Stimulated activated CD8-positive, alpha-beta memory T cell treated with anti-CD3 and anti-CD28 coated beads, Interleukin-2, amount 100 ng/mL, for 1 hour (primary cell): ENCODE measurements at places on chromosomes 13 and 19.

DNA sequence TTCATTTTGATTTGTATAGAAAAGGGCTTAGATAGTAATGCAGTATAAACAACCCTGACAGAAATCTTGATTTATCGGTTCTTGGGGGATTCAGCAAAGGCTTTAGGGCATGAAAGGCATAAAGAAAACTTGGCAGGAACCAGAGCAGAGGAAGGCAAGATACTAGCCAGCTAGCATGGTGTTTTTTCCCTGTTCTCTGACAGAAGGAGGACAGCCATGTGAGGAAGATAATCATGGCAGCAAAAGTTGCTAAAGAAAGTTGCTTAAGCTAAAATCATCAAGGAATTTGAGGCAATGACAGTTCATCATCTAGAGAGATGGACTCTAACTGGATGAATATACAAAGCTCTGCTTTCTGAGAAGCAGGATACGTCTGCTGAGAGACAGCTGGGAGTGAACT lies 294.1 kb downstream of the KCNRG start:
- DNase-seq, result no peak

GRCh38 chr13:63166345-63166744 lies 1750.7 kb upstream of the PCDH20 start:
- DNase-seq, result no peak

DNA sequence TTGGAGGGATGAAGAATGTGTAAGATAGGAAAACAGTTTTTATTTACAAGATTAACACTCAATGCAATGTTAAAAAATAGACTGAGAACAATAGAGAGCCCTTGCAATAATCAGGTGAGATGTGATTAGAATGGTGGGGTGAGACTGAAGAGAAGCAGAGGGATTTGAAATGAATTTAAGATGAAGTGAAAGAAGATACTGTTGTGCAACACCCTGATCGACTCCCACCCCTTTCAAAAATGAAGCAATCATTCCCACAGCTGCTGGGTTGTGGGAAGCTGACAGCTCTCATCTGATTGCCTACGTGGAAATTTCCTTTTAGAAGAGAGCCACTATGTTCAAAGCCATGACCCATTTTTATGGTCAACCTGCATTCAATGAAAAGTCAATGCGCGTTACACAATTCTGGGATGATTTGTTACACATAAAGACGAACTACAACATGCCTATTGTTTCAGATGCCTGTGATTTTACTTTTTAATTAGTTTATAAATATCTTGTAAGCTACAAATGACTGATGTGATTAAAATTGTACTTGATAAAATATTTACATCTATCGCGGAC lies 1374.8 kb downstream of the PCDH9 start:
- DNase-seq, result no peak

GRCh38 chr13:110696776-110697175 lies 9.1 kb downstream of the CARS2 start:
- no peak for DNase-seq

DNA sequence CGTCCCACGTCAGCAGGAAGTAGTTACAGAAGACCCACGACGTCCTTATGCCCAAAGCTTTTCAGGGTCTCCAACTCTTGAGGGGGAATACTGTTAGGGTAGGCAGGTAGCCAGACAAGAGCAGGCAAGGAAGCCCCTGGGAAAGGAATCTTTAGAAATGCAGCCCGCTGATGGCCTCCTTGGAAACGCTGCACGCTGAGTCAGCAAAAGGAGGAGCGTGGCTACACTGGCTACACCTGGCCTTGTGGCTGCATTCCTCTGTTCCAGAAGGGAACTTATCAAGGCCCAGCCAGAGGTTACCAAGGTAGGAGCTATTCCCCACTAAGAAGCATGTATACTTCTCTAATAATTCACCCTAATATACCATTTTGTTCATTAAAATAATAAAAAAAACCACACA lies 2.0 kb downstream of the ERVV-1 start:
- no peak for DNase-seq

- no peak for DNase-seq
Observed at GRCh38 chr19:4889034-4889815, 13.5 kb downstream of the ARRDC5 start.

GRCh38 chr19:34489175-34489574 lies 7.6 kb downstream of the WTIP start:
- no peak for DNase-seq

DNA sequence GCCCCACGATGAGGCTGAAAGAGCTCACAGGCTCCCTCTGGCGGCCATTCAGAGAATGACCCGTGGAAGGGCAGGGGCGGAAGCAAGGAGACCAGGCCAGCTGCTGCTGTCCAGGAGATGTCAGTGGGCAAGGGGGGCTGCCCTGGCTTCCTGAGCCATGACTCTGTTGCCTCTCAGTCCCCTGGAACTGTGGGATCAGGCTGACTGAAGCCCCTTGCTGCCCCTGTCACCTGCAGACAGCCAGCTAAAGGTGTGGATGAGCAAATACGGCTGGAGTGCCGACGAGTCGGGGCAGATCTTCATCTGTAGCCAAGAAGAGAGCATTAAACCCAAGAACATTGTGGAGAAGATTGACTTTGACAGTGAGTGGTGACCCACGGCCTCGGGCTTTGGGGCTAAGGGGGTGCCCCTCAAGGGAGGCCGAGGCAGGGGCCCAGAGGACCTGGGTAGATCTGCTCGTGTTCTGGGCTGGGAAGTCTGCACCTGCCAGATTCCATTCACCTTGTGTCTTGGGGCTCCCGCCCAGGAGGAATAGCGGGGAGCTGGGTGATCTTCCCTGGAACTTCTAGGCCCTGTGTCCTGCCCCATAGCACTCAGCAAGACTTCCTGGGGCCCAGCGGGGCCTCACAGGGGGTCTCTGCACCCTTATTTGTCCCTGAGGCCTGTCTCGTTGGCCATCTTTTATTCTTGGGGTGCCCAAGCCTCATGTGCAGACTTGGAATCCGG lies 12.5 kb upstream of the ACTN4 start:
- peak; percentile 46 for DNase-seq

- DNase-seq, result no peak
Observed at GRCh38 chr19:39479916-39480315, 722 bp upstream of the TIMM50 start.

- DNase-seq, result no peak
Observed at GRCh38 chr13:111531505-111531904, 211.1 kb downstream of the TEX29 start.

DNA sequence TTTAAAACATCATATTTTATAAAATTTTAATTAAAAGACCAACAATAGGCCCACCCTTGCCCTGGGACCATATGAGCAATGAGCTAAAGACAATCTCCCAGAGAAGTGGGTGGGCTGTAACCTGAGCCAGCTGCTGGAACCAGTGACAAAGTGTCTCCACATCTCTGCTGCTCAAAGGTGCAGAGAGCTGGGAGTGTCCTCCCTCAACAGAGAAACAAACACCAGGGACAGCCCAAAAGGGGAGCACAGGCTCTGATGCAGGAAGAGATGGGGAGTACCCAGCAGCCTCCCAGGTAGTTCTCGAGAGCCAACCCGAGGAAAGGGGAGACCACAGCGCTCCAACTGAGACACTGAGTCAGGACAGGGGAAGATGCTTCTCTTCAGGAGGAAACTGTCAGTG lies 39.1 kb downstream of the DOCK9 start:
- no peak for DNase-seq

DNA sequence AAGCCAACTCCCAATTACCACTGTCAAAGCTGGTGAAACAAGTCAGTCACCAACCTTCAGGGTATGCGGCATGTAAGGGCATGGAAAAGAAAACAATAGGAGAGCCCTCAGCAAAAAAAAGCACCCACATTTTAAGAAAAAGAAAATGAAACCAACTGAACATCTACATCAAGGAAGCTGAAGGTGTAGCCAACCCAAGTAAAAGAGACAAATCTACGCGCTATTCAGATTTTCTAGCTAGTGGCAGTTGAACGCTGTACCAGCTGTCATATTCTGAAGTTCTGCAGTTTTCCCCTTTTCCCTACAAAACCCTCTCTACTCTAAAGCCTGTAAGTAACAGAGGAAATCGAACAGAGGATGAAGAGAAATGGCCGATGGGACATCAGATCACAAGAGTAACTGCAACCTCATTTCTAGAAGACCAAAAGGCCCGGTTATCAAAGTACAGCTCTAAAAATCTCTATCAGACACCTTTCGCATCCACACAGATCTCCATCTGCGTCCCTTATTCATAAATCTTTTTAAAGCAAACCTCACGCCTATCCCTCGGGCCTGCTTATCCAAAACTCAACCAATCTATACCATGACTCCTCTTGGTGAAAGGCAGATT lies 1.4 kb downstream of the MYCBP2 start:
- no peak for DNase-seq

DNA sequence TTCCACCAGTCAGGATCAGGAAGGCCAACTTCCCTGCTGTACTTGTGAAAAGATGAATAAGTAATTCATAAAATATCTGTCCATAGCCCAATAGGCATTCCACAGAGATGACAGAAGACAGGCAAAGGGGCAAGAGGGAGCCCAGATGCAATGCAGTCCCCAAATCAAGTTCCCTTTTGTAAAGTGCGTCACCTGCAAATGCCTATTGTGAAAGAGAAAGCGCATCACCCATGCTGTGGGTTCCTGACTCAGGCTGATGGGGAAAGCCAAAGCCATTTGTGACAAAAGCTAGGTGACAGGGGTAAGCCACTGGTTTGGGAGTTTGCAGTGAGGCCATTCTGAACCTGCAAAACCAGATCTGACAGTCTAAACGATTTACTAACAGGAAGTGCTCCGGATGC lies 157.5 kb upstream of the ZNF536 start:
- DNase-seq, result no peak

- DNase-seq, result no peak
Observed at GRCh38 chr13:106117640-106118039, 417.8 kb downstream of the EFNB2 start.

DNA sequence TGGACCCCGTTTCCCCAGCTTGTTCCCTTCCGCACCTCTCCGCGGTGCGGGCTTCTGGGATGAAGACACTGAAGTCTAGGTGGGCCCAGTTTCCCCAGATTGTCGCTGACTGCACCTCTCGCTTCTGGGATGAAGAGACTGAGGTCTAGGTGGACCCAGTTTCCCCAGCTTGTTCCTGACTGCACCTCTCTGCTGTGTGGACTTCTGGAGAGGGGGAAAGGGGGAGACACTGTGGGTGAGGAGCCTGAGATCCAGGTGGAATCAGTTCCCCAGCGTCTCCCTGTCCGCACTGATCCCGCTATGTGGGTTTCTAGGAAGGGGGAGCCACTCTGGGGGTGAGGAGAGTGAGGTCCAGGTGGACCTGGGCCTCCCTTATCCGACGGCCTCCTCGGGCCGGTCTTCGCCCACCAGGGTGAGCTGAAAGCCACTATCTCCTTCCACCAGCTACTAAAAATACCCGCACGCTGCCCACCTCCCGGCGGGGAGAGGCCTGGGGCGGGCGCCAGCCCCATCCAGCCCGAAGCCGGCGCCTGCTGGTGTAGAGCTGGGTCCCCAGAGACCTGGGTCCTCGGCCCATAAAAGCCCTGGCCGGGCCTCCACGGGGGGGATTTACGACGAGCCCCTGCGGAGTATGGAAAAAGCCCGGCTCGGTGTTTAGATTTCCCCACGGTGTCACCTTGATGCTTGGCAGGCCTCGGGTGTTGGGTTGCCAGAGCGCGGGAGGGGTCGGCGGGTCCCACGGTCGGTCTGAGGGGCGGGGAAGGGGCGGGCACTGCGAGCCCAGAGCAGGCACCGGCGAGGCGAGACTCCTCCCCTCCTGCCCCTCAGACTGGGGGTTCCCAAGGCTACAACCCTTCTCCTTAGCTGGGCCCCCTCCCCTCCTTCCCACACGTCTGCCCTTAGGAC lies 10.6 kb downstream of the FUT6 start:
- no peak for DNase-seq

DNA sequence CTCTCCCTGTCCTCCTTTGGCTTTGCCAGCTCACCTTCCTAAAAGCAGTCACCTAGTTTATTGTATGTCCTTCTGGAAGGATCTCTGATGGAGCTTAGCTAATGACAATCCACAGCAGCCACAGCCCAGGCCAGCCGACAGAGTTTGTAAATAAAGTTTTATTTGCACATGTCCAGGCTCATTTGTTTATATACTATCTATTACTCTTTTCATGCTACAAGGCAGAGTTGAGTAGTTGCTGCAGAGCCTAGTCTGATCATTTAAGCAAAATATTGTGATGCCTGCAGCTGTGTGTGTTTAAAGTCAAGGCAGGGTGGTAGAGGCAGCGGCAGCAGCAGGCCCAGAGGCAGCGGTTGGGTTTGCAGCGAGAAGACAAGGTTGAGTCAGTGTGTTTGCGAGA lies 32.6 kb downstream of the NKPD1 start:
- no peak for DNase-seq

- no peak for DNase-seq
Observed at GRCh38 chr19:28026636-28027035, 1186.3 kb downstream of the UQCRFS1 start.

DNA sequence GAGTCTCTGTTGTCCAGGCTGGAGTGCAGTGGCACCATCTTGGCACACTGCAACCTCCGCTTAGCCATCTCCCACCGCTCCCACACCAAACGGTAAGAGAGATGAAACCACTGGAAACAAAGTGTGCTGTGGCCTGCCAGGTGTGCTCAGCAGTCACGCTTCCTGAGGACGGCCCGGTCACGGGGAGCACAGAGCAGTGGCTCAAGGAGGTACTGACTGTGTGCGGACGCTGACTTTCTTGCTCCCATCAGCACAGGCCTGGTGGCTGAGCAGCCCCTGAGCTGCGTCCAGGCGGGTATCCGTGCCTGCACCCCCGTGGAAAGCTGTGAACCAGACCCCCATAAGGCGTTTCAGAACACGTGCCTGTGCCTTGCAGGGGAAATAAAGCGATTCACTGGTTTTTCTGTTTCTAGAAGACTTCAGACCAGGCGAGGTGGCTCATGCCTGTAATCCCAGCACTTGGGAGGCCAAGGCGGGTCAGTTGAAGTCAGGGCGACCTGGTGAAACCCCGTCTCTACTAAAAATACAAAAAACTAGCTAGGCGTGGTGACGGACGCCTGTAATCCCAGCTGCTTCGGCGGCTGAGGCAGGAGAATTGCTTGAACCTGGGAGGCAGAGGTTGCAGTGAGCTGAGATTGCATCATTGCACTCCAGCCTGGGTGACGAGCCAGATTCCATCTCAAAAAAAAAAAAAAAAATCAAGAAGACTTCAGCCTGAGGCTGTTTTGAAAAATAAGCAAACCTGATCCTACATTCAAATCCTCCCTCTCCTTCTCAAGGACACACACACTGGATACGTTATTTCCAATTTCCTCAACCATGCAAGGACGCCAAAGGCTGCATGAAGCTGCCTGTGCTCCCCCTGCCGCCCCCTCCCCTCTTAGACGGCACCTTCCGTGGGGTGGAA lies 25.5 kb downstream of the ADPRHL1 start:
- DNase-seq, result no peak

DNA sequence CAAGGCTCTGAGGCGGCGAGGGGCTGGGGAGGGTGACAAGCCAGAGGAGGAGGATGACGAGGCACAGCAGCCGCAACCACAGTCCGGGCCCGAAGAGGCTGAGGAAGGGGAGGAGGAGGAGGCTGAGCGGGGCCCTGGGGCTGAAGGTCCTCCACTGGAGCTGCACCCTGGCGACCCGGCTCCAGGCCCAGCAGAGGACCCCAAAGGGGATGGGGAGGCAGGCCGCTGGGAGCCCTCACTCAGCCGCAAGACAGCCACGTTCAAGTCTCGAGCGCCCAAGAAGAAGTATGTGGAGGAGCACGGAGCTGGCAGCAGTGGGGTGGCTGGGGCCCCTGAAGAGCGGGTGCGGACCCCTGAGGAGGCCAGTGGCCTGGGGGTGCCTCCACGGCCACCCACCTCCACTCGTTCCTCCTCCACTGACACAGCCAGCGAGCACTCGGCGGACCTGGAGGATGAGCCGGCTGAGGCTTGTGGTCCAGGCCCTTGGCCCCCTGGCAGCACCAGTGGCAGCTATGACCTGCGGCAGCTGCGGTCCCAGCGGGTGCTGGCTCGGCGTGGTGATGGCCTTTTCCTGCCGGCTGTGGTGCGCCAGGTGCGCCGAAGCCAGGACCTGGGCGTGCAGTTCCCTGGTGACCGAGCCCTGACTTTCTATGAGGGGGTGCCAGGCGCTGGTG lies 2.9 kb downstream of the CIC start:
- DNase-seq, result no peak
